ENCODE measurements at places on chromosomes 2 and 18. TPM values are rescaled to one million over a fixed set of nuclear protein-coding genes. Genes with fewer than 3 reads are reported as not detected.

- DNase-seq: no peak
These were observed 573 bp downstream of the WDR7 start for GRCh38 chr18:56651771-56652092.

- DNase-seq: no peak
These were observed 124.2 kb upstream of the MEX3C start for GRCh38 chr18:51321696-51322095.

FNDC4 gene
- polyA plus RNA-seq: 27.0 TPM

DNA sequence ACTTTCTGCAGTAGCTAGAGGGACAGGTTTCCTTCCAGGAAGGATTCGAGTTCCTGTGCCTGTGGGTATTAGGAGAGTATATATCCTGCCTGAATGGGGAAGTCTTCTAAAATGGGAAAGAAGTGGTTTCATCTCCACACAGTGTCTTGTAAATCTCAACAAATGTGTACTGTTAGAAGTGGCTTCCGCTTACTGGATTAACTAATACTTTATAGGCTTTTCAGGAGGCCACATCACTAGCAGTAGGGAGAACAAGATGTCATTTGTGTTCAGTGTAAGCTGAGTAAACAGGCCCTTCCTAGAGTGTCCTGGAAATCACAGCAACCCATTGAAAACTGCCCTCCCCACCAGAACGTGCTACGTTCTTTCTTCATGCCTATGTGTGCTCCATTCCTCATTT is 12.5 kb upstream of the POLR1B start:
- no peak for DNase-seq

DNA sequence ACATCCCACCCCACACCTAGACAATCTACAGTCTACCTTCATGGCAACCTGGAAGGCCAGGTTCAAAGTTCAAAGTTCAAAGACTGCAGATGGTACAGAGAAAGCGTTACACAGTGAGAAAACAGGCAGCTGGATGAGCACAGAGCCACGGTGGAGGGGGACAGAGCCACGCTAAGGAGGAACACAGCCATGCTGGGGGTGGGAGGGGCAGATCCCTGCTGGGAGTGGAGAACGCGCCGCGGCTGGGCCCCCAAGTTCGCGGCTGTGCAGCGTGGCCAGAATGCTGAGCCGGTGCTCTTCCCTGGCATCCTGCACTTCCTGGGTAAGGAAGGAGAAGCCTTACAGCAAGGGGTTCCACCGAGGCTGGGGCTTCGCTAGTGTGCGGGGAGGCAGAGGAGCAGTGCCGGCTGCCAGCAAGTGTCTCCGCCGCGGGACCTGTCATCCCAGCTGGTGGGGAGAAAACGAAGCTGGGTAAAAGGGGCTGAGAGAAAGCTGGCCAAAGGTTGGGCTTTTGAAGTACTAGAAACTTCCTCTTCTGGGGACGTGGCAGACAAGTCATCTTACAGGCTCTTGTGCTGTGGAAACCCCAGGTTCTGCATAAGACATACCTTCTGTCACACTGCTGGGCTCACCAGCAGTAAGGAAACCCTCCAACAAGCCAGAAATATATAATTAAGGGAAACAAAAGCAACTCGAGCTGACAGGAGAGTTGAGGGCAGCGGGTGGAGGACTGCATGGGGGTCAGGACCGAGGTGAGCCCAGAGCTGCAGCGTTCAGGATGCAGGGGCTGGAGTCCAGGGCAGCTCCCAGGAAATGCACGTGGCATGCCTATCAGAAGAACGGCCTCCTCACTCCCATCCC is 115.5 kb downstream of the HDAC4 start:
- no peak for DNase-seq

DNA sequence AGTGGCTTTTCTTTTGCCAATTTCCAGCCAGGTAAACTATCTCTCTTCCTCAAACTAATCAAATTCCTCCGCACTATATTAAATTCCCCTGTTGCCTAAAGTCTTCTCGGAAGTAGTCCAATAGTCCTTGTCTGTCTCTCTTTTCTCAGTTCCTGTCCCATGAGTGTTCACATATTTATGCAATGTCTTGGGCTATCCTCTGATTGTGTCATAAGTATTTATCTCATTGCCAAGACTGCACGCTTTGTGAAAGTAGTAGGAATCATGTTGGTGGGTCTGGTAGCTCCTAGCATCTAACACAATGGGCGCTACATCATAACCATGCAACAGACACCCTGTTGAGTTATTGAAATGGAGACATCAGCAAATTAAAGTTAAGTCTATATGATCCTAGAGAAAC is 59.9 kb upstream of the POU3F3 start:
- no peak for DNase-seq

- DNase-seq: no peak
These were observed 149.8 kb downstream of the KLHL29 start for GRCh38 chr2:23534771-23535170.

NEB gene
- polyA plus RNA-seq: 0.05 TPM

SERPINB11 gene
- polyA plus RNA-seq: not detected

- no peak for DNase-seq
These were observed 54.8 kb upstream of the CCDC68 start for GRCh38 chr18:55014095-55014494.

DTNA gene
- polyA plus RNA-seq: 7.9 TPM

DNA sequence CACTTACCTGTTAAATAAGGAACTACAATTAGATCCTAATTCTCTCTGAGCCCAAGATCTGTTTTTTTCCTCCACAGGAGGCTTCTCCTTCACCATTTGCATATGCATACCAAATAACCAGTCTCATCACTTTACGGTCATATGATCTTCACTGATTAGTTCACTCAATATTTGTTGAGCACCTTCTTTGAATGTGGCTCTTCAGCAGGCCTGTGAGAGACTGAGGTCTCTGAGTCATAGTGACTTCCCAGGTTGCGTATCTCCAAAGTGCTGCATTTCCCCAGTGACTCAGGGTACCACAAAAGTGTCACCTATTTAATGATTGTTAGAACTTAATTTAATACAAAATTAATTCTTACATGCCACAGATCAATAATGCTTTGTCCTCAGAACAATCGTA is 108.8 kb upstream of the TRIB2 start:
- no peak for DNase-seq

DNA sequence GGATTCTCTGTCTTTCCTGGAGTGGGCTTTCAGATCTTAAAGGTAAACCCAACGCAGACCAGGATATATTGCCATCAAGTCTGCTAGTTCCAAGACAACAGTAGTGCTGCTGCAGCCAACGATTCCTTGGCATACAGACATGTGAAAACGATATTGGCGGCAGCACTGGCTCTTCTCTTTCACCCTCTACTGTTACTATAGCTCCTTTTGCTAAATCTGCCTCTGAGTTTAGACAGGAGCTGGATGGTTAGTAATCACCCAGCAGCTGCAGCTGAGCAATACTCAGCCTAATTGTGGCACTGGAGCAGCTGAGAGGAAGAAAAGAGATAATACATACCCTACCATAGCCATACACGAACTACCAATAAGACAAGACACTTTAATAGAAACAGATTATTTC is 4.0 kb downstream of the YES1 start:
- DNase-seq: no peak

ATP6V1C2 gene
- 0.06 TPM for polyA plus RNA-seq

- DNase-seq: no peak
These were observed 150.5 kb upstream of the L3MBTL4 start for GRCh38 chr18:6564950-6565814.

DSG1 gene
- polyA plus RNA-seq: not detected

- no peak for DNase-seq
These were observed 79.0 kb downstream of the COLEC12 start for GRCh38 chr18:421247-422155.

- DNase-seq: no peak
These were observed 75.8 kb downstream of the MYO3B start for GRCh38 chr2:170253721-170254230.

- no peak for DNase-seq
These were observed 4.8 kb upstream of the MRPL44 start for GRCh38 chr2:223952280-223952968.

C2orf66 gene
- polyA plus RNA-seq: 0.71 TPM

- no peak for DNase-seq
These were observed 134.2 kb upstream of the NOL4 start for GRCh38 chr18:34358923-34359322.

DNA sequence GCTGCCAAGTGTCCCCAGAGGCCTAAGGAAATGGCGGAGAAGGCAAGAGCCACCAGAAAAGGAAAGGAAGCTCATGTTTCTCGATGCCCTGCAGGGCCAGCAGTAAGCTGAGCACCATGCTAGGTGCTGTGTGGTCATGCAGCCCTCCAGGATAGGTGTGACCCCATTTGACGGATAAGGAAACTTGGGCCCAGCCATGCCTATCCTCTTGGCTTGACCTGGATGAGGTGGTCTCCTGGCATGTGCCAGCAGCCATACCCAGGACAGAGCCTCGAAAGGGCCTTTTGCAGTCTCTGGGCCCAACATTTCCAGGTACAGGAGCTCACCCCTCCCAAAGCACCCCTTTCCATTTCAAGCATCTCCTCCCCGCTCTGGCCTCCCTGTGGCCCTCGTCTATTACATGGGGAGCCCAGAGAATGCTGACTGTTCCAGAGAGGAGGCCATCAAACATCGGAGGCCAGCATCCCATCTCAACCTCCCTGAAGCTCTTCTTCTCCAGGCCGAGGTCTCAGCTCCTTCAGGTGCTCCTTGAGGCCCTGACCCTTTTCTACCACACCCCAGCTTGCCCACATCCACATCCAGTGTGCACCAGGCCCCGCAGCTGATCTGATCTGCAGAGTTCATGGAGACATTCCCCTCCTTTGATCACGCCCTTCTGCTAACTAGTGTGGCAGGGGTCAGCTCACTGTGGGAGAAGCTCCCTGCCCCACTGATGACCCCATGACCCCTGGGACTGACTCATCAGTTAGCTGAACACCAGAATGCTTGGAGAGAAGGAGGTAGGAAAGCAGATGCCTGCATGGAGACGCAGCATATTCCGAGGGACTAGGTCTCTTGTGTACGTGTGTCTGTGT is 208.4 kb downstream of the TNS1 start:
- DNase-seq: peak; percentile 3

- DNase-seq: no peak
These were observed 42.8 kb downstream of the STK25 start for GRCh38 chr2:241465543-241465942.

DNA sequence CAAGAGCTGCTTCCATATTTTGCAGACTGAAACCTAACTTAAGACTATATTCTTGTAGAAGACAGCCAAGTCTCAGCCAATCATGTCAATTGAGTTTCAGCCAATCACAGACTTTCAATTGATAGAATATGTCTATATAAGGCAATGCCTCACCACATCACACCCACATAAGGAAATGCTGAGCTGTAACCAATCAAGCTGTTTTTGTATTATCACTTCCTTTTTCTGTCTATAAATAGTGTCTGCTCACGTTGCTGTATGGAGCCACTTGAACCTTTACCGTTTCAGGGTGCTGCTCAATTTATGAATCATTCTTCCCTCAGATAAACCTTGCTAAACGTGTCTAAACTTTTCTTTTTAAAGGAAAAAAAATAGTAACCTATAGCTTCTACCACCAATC is 1554.4 kb upstream of the LRRTM1 start:
- no peak for DNase-seq

RAD51AP2 gene
- polyA plus RNA-seq: 0.02 TPM

- DNase-seq: peak; percentile 29
These were observed 111.4 kb downstream of the NFATC1 start for GRCh38 chr18:79507076-79507545.

- DNase-seq: no peak
These were observed 28.5 kb downstream of the INPP4A start for GRCh38 chr2:98472961-98473746.

DNA sequence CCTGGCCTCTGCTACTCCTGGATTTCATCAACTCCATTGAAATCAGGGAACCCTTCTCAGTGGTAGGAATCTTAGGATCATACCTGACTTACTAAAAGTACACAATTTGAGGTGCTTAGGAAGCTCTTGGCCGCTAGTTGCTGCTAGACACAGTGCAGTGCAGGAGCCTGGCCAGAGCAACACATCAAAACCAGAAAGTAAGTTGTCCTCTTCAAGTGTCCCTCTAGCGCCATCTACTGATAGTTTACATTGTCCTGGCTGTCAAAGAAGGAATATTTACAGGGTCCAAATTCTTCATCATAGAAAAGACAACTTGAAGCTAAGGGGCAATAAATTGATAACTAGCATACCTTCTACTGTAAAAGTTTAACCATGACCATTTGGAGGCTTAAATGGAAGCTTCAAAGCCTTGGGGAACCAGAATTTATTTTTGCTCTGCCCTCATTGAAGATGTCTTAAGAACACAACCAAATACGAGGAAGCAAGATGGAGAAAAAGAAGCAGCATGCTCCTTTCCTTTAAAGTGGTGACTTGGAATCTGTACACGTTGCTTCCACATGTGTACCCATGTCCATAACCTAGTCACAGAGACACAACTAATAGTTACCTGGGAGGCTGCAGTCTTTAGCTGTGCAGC is 889.1 kb upstream of the GCFC2 start:
- DNase-seq: peak; percentile 35

DNA sequence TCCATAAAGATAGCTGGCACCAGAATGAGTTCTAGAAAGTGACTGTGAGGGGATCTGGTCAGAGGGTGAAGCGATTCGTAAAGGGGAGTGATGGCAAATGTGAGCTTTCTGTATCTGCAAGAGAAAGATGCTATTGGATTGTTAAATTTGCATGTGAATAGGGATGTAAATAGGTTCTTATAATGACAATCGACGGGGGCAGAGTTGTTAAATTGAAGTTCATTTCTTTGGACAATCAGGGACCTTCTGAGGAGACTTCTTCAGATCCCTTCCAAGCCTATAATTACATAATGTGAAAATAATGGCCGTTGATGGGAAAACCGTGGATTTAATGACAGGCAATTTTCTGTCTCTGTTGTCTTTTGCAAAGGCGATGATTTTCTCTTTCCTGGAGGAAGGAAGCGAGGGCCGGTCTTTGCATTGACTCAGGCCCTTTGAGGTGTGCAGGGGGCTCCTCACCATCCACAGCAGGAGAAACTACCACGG is 52.2 kb upstream of the TMEM18 start:
- no peak for DNase-seq

BOLL gene
- polyA plus RNA-seq: not detected

GRCh38 chr2:158934170-158934569 is 34.3 kb upstream of the TANC1 start:
- no peak for DNase-seq

DNA sequence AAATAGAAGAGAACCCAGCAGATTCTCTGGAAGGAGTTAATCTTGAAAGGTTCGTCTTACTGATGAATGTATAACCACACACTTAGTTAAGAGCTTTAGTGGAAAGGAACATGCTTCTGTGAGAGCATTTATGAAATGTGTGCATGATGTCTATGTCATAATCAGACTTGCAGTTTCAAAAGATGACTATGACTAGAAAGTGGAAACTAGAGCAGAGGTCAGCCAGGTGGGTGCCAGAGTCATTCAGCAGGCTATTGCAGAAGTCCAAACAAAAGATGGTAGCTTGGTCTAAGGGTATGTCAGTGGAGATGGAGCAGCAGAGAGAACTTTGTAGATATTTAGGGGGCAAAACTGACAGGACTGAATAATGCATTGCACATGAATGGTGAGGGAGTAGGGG is 825.8 kb downstream of the DCC start:
- DNase-seq: no peak

- DNase-seq: peak; percentile 93
These were observed 28.4 kb upstream of the PUM2 start for GRCh38 chr2:20378891-20379519.
